ENCODE measurements at places on chromosomes 6 and 20. TPM values are rescaled to one million over a fixed set of nuclear protein-coding genes. Genes with fewer than 3 reads are reported as not detected.

DNA sequence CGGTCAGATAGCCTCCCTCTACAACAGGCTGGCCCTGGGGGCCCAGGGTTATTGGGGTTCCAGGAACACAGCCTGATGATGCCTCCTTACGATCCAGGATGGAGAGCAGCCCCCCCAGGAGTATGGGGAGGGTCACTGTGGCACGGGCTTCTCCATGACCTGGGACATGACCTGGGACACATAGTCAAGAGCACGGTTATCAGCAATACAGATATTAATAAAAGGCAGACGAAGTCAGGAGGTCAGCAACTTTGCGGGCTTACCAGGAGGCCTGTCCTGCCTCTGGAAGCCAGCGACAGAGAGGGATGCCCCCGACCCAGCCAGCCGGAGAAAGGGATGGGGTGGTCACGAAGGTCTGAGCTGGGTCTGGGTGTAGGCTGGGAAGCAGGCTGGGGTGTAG lies 795 bp downstream of the MMP24OS start:
- no peak for DNase-seq

DNA sequence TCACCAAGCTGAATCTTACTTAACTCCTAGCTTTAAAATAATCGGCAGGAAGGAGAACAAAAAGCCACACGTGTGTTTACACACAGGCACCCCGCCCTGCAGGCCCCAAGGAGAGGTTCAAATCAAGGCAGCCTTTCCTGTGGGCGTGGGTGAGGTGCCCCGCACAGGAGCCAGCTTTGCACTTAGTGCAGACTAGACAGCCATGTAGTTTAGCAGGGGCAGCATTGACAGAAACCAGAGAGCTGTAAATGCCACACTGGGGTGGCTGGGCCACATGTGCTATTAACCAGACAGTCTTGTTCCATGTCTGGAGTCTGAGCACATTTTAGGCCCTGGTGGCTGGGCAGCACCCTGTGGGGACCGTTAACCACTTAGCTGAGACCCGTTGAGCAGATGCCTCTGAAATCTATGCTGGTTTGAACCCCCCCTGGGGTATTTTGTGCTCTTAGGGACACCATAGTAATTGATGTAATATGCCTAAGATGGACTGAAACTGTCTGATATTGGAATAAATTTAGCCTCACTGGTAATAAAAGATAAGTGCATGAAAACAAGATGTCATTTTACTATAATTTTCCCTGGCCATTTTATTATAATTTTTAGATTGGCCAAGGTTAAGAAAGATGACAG lies 106.4 kb upstream of the KCNG1 start:
- DNase-seq: peak; percentile 16

DNA sequence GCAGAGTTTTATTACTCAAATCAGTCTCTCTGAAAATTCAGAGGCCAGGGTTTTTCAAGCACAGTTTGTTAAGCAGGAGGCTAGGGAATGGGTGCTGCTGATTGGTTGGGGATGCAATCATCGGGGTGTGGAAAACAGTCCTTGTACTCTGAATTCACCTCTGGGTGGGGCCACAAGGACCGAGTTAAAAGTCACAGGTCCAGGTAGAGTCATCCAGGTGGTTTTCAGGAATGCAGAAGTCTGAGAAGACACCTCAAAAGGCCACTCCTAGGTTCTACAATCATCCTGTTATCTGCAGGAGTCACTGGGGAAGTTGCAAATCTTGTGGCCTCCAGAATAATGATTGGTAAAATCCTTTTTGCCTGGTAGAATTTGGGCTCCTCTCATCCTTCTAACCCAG lies 371.2 kb upstream of the SULF2 start:
- no peak for DNase-seq

- DNase-seq: peak; percentile 34
Observed at GRCh38 chr20:5737966-5738365, 12.2 kb upstream of the SHLD1 start.

Gene SLC17A2
- total RNA-seq: not detected

Gene MUC22
- total RNA-seq: not detected
